ENCODE measurements at places on chromosomes 3 and 15. TPM values are rescaled to one million over a fixed set of nuclear protein-coding genes. Genes with fewer than 3 reads are reported as not detected.
A peak's percentile ranks its signal among the peaks of the same experiment; 100 is the strongest.

DNA sequence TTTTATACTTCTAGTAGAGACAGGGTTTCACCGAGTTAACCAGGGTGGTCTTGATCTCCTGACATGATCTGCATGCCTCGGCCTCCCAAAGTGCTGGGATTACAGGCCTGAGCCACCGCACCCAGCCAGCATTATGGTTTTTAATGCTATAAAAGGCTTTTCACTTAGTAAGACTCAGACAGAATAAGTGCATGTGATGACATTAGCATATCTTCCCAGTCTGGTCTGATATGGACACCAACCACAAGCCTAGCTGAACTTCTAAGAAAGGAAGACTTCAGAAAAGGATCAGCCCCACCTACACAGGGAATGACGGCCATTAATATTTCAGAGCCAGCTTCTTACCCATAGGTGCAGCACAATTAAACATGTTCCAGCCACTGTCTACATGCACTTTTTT lies 27.0 kb downstream of the GRK7 start:
- H3K27me3 ChIP-seq: no peaks in the 10 kb centered on the region
- no peak for DNase-seq
- no peak overlapping the region for H3K27ac ChIP-seq
- no peak overlapping the region for H3K4me3 ChIP-seq
- no peaks in the 10 kb centered on the region for H3K36me3 ChIP-seq
- H3K4me1 ChIP-seq: no peaks in the 10 kb centered on the region

GRCh38 chr3:52830535-52831258 lies at the start of gene ITIH4:
ITIH4 (minus strand) TSS chr3:52830672; CDS start chr3:52830642, 30 bp downstream.
- DNase-seq: peak; percentile 90
- no peaks in the 10 kb centered on the region for H3K36me3 ChIP-seq
- peaks cover 21% of the 10 kb centered on the region for H3K4me1 ChIP-seq
- H3K27me3 ChIP-seq: no peaks in the 10 kb centered on the region
- no peak within 1 kb of the TSS for H3K27ac ChIP-seq

GRCh38 chr3:146469150-146470017 lies at the start of gene PLSCR2:
PLSCR2 (minus strand) TSS chr3:146469561; CDS start chr3:146459904, 9,657 bp downstream.
- peak within 1 kb of the TSS; percentile 32 for H3K27ac ChIP-seq
- peaks cover 31% of the 10 kb centered on the region for H3K4me1 ChIP-seq
- no peaks in the 10 kb centered on the region for H3K27me3 ChIP-seq
- peak; percentile 89 for DNase-seq

DNA sequence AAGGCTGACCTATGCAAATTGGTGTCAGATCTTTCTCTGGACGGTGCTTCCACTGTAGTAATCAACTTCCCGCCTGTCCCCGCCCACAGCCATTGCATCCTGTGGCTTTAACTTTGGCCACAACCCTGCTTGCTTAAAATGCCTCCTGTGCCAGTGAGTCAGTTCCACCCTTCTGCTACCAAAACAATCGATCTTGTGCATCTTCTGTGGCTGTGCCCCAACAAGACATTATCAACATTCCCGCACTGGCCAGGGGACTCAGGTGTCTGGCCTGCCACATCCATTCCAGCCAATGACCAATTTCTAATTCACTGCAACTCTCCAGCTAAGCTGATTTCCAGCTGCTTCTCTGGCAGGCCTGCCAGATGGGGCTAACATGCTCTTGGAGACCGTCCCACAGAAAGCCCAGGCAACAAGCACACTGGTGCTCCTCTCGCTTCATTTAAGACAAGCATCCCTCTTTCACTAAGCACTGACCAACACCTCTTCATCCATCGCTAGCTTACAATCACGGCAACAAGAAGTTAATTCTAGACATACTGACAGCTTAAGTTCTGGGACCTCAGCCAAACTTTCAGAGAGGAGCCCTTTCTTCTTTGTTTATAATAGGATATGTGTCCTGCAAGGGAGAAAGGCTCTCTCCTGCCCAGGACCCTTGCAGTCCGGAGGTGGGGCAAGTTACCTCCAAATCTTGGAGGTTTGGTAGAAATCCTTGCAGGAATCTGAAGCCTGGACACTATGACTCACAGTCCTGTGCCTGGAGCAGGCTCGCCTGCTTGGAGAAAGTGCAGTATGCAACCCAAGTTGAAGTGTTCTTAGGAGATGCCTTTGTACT lies 6.7 kb downstream of the CA12 start:
- peak overlapping the region; percentile 30 for H3K4me3 ChIP-seq
- DNase-seq: peak; percentile 93
- no peaks in the 10 kb centered on the region for H3K36me3 ChIP-seq
- no peaks in the 10 kb centered on the region for H3K27me3 ChIP-seq
- peak overlapping the region; percentile 99 for H3K27ac ChIP-seq
- peaks cover 70% of the 10 kb centered on the region for H3K4me1 ChIP-seq

GRCh38 chr15:90617668-90618097 lies 88.0 kb downstream of the CRTC3 start:
- peaks cover 43% of the 10 kb centered on the region for H3K36me3 ChIP-seq
- no peak overlapping the region for H3K4me3 ChIP-seq
- DNase-seq: no peak
- H3K27me3 ChIP-seq: no peaks in the 10 kb centered on the region
- H3K4me1 ChIP-seq: no peaks in the 10 kb centered on the region

- H3K4me3 ChIP-seq: no peak overlapping the region
- H3K4me1 ChIP-seq: no peaks in the 10 kb centered on the region
- DNase-seq: no peak
- no peaks in the 10 kb centered on the region for H3K27me3 ChIP-seq
- no peaks in the 10 kb centered on the region for H3K36me3 ChIP-seq
- H3K27ac ChIP-seq: no peak overlapping the region
Measured at GRCh38 chr3:74200952-74201351, 413.5 kb downstream of the CNTN3 start.

DNA sequence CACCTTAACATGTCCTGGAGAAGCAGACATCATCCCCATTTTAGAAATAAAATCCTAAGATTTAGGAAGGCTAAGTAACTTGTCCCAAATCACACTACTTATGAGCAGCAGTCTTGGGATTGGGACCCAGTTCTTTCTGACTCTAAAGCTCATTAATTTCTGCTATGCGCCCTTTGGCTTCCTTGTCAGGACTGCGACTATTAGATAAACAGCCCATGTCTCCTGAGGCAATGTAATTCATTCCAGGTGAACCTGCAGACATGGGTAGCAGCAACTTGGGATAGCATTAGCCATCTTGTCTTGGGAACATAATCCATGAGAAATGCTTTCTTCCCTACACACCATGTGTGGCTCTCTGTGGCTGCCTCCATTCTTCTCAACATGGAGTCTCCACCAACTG lies 32.3 kb upstream of the FBN1 start:
- H3K4me1 ChIP-seq: peaks cover 60% of the 10 kb centered on the region
- no peaks in the 10 kb centered on the region for H3K36me3 ChIP-seq
- DNase-seq: no peak

DNA sequence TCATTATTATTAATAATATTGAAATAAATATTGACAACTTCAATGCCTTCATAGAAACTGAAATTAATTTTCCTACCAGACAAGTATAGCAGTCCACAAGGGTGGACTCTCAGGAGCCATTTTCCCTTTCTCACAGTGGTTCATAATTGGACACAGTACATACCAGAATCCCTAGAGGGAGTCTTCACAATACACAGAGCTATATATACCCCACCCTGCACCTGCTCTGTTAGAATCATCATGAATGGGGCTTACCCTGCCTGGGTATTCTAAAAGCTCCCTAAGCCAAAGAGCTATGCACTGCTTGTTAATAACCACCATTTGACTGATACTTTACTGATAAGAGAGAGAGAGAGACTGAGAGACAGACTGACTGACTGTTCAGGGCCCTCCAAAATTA lies 134.9 kb downstream of the FEZF2 start:
- no peak overlapping the region for H3K4me3 ChIP-seq
- DNase-seq: no peak
- H3K36me3 ChIP-seq: no peaks in the 10 kb centered on the region
- H3K27me3 ChIP-seq: no peaks in the 10 kb centered on the region
- H3K27ac ChIP-seq: no peak overlapping the region

- no peaks in the 10 kb centered on the region for H3K36me3 ChIP-seq
- H3K4me3 ChIP-seq: no peak overlapping the region
- peaks cover 14% of the 10 kb centered on the region for H3K27me3 ChIP-seq
- no peak for DNase-seq
Measured at GRCh38 chr3:42855219-42855546, 20.5 kb downstream of the CYP8B1 start.

DNA sequence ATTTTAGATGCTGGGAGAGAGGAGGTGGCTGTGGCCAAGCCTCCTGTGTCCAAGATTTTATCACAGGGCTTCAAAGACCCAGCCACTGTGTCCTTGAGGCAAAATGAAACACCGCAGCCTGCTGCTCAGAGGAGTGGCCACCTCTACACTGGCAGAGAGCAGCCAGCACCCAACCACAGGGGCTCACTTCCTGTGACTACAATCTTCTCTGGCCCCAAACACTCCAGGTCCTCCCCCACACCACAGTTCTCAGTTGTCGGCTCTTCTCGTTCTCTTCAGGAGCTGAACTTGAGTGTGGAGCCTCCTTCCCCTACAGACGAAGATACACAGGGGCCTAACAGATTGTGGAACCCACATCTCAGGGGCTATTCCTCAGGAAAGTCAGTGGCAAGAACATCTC lies 45.6 kb downstream of the CDAN1 start:
- no peak overlapping the region for H3K27ac ChIP-seq
- no peak overlapping the region for H3K4me3 ChIP-seq
- no peaks in the 10 kb centered on the region for H3K4me1 ChIP-seq
- H3K36me3 ChIP-seq: no peaks in the 10 kb centered on the region

GRCh38 chr3:157373783-157374182 lies 62.9 kb upstream of the PTX3 start:
- peaks cover 3% of the 10 kb centered on the region for H3K36me3 ChIP-seq
- H3K27ac ChIP-seq: no peak overlapping the region
- H3K4me1 ChIP-seq: peaks cover 44% of the 10 kb centered on the region
- no peaks in the 10 kb centered on the region for H3K27me3 ChIP-seq
- no peak for DNase-seq

DNA sequence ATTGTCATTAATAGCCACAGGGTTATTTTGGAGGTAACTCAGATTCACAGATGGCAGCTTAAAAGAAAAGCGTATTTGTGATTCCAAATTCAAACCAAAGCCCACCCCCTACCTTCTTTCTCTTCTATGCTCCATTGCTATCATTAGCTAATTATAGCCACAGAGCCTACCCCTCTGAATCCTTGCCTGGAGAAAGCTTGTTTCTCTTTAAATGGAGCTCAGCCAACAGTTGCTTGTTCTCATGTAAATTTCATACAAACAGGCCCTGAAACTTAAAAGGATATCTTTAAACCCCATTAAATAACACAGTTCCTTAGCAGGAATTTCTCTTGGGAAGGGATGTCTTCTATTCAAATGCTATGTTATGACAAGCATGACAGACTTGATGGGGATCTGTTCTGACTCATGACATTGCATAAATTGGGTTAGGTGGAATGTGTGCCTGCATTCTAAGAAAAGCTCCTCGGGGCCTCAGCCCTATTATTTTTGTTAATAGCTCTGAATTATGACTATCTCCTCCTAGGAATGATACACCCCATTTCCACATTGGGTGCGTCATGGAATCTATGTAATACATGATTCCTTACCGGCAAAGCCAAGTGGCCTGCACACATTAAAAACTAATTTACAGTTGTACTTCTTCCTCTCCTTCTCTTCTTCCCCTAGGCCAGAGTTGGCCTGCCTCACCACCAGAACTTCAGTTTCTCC lies 265.8 kb downstream of the TAFA4 start:
- no peak for DNase-seq
- H3K27me3 ChIP-seq: no peaks in the 10 kb centered on the region
- no peak overlapping the region for H3K27ac ChIP-seq
- H3K4me3 ChIP-seq: no peak overlapping the region

SNTN gene
- not detected for total RNA-seq

PRICKLE2 gene
- total RNA-seq: 25.0 TPM

PCOLCE2 gene
- total RNA-seq: 21.4 TPM

APBA2 gene
- 8.8 TPM for total RNA-seq

SCN11A gene
- under 0.01 TPM for total RNA-seq

GPR27 gene
- not detected for total RNA-seq

CHRD gene
- total RNA-seq: 0.29 TPM

KNL1 gene
- total RNA-seq: 3.5 TPM

TMEM40 gene
- not detected for total RNA-seq

ITPKA gene
- total RNA-seq: 0.29 TPM
